ENCODE measurements at places on chromosomes 6 and 20.

GRCh38 chr6:33313709-33314514, at the start of gene TAPBP:
Gene TAPBP, minus strand, starts transcription at chr6:33314078. Its CDS starts 37 bp downstream, at chr6:33314041.
- no peak for DNase-seq

GRCh38 chr6:137882225-137882961, 15.3 kb downstream of the TNFAIP3 start:
- no peak for DNase-seq

DNA sequence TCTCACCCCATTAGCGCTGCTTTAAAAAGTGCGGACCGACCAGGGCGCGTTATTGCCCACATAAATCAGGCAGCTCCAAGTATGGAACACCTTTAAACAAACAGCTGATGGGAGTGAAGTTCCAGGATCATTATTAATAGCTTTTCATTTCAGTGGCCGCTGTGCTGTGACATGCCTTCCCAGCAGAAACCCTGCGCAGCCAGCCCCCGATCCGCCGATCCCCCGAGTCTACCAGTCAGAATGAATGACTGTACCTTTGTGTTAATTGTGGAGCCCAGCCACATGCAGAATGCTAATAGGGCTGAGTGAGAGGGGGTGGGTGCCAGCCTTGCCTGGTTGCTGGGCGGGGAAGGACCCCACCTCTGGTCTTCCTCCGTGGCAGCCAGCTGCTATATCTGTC, 21.9 kb downstream of the CDH22 start:
- DNase-seq: no peak

DNA sequence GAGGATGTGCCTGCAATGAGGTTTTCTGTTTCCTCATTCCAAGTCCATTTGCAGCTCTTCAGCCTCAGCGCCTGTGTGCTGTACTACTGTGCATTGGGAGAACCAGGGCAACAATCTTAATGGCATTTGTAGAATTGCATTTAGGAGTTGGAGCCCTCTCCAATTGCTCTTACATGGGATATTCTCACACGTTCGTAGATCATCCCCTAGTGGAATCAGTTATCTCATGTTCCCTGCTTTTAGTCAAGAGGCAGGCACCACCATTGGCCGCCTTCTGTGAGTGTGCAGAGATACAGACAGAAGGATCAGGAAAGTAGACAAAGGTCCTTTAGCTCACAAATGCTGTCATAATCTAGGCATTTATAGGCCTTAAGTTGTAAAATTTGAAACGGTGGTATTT, 84.2 kb upstream of the RGS17 start:
- no peak for DNase-seq

GRCh38 chr6:72861935-72862432, 240.1 kb downstream of the KCNQ5 start:
- no peak for DNase-seq

DNA sequence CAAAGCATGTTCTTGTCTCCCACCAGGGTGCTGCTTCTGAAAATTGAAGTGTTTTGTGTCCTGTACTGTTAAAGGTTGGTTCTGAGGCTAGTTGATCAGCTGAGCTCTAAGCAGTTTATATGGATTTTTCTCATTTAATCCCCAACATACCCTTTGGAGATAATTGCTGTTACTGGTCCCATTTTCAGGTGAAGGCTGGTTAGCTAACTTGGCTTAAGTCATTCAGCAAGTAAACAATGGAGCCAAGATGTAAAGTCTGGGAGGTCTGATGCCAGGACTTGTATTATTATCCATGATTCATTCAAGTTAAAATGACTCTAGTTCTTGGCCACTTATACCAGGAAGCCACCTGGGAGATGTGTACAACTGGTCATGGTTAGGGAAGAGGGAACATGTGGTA, 42.5 kb upstream of the FERMT1 start:
- no peak for DNase-seq

DNA sequence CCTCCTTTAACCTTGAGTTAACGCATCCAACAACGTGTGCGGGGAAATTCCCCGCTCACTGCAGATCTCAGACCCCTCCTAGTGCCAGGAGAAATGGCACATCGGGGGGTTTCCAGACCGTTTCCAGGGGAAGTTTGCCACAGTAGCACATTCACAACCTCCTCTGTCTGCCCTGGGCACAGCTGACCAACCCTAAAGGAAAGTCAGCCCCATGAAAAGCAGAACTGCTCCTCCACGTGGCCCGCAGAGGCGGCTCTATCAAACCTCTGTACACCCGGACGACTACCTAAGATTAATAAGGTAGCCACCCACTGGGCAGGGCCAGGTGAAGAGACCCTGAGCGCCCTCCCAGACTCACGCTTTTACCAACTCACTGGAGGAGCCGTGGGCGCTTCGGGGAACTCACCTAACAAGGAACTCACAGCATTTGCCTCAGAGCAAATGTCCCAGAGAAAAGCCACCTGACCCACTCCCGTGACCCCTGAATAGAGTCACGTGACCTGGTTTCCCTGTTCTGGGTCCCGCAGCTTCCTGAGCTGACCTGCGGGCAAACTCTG, 93.1 kb downstream of the PRND start:
- DNase-seq: no peak

DNA sequence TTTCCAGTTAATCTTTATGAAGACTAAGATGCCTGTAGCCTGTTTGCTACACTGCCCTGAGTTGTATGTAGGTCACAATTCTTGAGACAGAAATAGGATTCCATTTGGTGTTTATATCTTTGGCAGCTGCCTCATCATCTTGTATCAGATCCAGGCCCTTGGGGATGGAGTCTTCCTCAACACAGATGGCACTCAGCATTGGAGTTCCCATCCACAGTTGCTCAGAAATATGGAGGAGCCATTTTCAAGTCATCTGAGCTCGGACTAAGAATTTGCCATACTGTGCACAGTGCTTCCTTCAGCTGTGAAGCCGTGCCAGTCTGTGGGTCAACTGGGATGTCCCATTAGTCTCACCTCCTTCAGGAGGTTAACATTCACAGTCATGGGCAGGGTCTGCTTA, 156.6 kb downstream of the ZDHHC14 start:
- no peak for DNase-seq

- no peak for DNase-seq
These were observed 7.8 kb upstream of the BPIFB6 start for GRCh38 chr20:33023439-33024242.

DNA sequence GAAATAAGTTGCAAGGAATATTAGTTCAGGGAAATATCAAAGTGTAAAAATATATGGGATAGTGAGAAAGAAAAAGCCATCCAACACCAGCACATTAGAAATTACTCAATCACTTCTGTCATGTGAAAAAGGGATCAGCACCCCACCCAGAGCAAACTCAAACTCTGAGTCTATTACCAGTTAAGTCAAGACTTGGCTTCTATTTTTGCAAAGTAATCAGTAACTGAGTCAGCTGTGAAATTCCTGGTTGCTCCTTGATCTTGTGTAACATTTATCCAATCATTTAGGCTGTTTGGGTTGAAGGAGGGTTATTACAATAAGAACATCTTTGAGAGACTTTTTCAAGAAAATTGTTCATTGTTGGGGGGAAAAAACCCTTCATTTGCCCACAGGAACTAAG, 51.2 kb downstream of the SLC22A23 start:
- no peak for DNase-seq

- no peak for DNase-seq
These were observed 863.1 kb downstream of the MAFB start for GRCh38 chr20:39825950-39826349.

GRCh38 chr6:44227148-44227793, 3.9 kb downstream of the SLC29A1 start:
- DNase-seq: no peak

DNA sequence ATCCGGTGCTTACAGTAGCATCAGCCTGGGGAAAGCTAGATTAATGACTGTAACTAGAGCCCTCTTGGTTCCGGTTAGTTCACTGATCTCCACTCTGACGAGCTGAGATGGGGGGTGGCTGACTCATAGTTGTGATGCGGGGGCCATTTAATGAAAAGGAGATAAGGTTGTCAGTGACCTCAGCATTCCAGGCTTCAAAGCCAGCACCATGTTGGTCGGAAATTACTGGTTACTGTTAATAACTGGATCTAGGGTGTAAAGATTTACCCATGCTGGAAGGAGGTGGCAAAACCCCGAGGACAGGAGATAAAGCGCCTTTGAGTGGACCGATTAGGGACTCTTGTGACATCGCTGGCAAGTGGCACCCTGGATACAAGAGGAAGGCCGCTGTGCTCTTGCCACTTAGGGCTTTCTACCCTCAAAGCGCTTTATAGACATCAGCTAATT, 21.1 kb downstream of the FOXC1 start:
- no peak for DNase-seq

DNA sequence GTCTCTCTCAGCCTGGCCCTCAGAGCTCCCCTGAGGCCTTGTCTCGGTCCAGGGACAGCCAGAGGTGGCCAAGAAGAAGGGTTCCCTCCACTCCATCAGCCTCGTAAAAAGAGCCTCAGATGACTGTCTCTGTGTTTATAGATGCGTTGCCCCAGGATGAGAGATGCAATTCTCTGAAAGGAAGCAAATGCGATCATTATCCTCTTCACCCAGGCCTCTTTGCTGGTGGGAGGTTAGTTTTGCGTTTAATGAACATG, 90.4 kb downstream of the YTHDF1 start:
- no peak for DNase-seq
